ENCODE measurements at places on chromosomes 5 and 9. TPM values are rescaled to one million over a fixed set of nuclear protein-coding genes. Genes with fewer than 3 reads are reported as not detected.

Gene BTNL3
- total RNA-seq: not detected

Gene POLR3G
- total RNA-seq: 4.9 TPM

Gene PCDHAC1
- 0.51 TPM for total RNA-seq

Gene FBXL7
- 3.3 TPM for total RNA-seq

Gene ZBTB34
- total RNA-seq: 7.2 TPM

Gene RAD23B
- total RNA-seq: 156 TPM

Gene NSUN2
- total RNA-seq: 36.5 TPM

GRCh38 chr5:173317852-173318251, 10.4 kb downstream of the STC2 start:
- peaks cover 16% of the 10 kb centered on the region for H3K36me3 ChIP-seq
- no peak overlapping the region for H3K4me3 ChIP-seq
- no peak for DNase-seq
- H3K4me1 ChIP-seq: peaks cover 19% of the 10 kb centered on the region
- H3K27me3 ChIP-seq: no peaks in the 10 kb centered on the region

- H3K36me3 ChIP-seq: no peaks in the 10 kb centered on the region
- no peak for DNase-seq
- no peak overlapping the region for H3K27ac ChIP-seq
- no peaks in the 10 kb centered on the region for H3K27me3 ChIP-seq
- H3K4me1 ChIP-seq: peaks cover 2% of the 10 kb centered on the region
- no peak overlapping the region for H3K4me3 ChIP-seq
Measured at GRCh38 chr5:36576721-36577120, 29.7 kb upstream of the SLC1A3 start.

DNA sequence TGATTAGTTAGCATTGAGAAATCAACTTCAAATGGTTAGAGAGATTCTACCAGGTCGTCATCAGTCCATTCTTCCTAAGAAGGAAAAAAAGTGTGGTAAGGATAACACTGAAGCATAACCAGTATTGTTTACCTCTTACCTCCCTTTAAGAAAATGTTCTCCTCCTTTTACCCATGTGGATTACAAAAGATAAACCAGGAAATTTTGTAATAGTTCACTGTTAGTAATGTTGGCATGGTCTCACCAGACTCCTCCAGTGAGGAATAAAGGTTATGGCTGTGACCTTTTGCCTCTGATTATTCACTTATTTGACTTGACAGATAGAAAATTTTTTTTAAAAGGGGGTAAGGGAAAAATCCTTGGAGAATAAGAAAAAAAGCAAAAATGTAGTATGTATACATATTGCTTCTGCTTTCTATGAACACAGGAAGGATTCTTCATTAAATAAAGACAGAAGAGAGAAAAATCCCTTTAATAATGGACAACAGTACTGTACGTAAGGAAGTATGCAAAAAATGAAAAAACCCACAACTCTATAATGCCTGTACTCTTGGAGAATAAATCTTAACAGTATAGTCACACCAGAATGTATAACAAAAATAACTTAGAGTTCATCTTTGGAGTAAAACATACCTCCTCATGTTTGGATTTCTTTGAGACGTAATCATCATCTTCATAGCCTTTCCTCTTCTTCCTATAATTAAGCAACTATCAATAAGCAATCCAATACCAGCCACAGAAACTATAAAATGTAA, 18.1 kb downstream of the CCNH start:
- peaks cover 5% of the 10 kb centered on the region for H3K36me3 ChIP-seq
- peaks cover 28% of the 10 kb centered on the region for H3K4me1 ChIP-seq
- H3K4me3 ChIP-seq: no peak overlapping the region
- no peaks in the 10 kb centered on the region for H3K27me3 ChIP-seq
- peak overlapping the region; percentile 80 for H3K27ac ChIP-seq

DNA sequence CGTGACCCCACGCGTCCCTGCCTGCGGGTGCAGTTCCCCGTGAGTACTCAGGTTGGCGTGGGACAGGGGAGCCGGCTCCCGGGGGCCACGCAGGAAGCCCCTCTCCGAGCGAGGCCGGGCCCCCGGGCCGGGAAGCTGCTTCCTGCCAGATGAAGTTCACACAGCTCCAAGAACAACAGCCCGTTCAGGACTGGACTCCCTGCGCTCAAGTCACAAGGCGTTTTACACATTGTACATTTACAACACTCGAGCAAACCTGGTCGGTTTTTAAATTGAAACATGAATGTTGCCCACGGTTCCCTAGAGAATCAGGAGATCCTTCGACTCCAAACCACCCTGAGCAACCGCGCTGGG, 22.4 kb downstream of the SLC9A3 start:
- H3K36me3 ChIP-seq: no peaks in the 10 kb centered on the region
- peaks cover 11% of the 10 kb centered on the region for H3K27me3 ChIP-seq

DNA sequence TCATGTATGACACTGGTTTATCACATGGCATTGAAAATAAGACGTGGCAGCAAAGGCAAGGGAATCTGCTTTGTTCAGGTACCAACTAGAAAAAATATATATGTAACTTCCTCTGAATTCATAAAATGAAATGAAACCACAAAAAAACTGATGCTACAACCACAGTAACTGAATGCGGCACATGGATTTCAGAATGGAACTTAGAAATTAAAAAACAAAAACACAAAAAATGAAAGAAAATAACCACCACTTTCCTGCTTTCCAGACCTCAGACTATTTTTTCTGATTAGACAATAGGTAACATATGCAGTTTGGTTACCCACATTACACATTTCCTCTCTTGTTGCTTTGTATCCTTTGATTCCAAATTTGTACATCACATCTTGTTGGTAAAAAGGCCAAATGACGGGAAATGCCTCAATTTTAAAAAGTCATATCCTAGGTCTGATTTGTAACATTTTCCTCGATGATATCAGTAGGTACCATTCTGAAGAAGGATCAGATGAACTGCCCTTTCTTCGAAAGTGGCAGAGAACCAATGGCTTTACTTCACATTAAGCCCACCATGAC, 18.1 kb upstream of the PDCL start:
- no peaks in the 10 kb centered on the region for H3K4me1 ChIP-seq
- no peaks in the 10 kb centered on the region for H3K27me3 ChIP-seq
- peaks cover 4% of the 10 kb centered on the region for H3K36me3 ChIP-seq
- no peak for DNase-seq

DNA sequence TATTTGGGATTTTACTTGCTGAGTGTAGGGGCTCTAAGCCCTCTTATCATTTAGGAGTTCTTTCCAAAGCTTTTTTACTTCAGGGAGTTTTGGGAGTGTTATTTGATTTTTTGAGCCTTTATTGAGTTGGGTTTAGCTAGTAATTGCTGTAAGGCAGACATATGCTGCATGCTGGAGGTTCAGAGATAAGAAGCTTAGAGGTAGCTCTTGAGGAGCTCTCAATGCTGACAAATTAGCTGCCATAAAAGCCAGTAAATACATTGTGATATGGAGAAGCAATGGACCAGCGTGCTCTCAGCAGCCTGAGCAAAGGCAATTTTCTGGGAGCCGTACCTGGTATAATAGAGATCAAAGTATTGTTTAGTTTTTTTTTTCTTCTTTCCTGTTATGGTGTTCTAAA, 11.6 kb downstream of the ARHGEF28 start:
- no peak for DNase-seq
- no peaks in the 10 kb centered on the region for H3K27me3 ChIP-seq
- no peak overlapping the region for H3K4me3 ChIP-seq
- H3K4me1 ChIP-seq: peaks cover 4% of the 10 kb centered on the region
- H3K27ac ChIP-seq: no peak overlapping the region

GRCh38 chr5:95801532-95801931, 21.0 kb downstream of the GLRX start:
- H3K27me3 ChIP-seq: no peaks in the 10 kb centered on the region
- H3K4me3 ChIP-seq: no peak overlapping the region
- no peaks in the 10 kb centered on the region for H3K36me3 ChIP-seq
- no peaks in the 10 kb centered on the region for H3K4me1 ChIP-seq
- no peak overlapping the region for H3K27ac ChIP-seq

DNA sequence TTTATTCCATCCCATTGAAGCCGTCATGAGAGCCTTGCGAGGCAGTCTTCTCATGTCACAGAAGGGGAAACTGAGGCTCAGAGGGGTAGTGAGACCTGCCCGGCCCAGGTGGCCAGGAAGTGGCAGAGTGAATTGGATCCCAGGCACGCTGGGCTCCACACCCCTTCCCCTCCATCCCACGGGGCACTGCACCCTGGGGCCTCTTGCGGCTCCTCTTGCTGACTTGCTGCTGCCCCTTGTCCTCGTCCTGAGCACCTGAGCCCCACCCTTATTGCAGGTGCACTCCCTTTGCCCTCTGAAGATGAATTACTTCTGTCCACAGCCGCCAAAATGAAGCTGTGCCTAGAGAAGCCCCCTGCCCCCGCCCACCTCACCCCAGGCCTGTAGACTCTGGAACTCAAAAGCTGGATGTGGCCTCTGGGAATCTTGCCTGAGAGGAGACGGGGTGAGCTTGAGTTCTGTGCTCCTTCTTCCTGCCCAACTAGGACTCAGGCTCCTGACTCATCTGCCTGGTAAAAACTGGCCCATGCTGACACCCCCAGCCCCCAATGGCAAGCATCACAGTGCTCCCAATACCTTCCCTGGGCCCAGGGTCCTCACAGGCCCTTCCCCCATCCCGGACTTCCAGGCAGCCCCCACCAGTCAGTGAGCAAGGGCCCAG, 6.4 kb downstream of the NEURL1B start:
- H3K4me3 ChIP-seq: no peak overlapping the region
- no peaks in the 10 kb centered on the region for H3K36me3 ChIP-seq
- H3K27me3 ChIP-seq: no peaks in the 10 kb centered on the region

DNA sequence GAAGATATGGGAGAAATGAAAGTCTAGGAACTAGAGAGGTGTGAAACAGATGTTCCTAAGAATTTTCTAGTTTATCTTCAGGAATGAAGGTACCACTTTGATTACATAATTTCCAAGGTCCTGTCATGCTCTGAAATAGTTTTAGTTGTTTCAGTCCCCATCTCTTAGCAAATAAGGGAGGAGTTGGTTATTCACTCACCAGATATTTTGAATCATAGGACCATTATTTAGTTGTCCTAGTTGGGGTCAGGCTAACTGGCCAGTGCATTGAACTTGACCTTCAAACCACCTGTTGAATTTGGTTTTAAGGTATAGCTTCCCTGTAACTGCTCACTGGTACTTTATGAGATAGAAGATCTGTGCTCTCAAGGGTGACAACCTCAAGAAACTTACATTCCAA, 53.9 kb upstream of the TNFAIP8 start:
- no peak for DNase-seq
- H3K4me1 ChIP-seq: peaks cover 21% of the 10 kb centered on the region
- H3K27me3 ChIP-seq: no peaks in the 10 kb centered on the region
- peak overlapping the region; percentile 58 for H3K27ac ChIP-seq
- no peaks in the 10 kb centered on the region for H3K36me3 ChIP-seq

DNA sequence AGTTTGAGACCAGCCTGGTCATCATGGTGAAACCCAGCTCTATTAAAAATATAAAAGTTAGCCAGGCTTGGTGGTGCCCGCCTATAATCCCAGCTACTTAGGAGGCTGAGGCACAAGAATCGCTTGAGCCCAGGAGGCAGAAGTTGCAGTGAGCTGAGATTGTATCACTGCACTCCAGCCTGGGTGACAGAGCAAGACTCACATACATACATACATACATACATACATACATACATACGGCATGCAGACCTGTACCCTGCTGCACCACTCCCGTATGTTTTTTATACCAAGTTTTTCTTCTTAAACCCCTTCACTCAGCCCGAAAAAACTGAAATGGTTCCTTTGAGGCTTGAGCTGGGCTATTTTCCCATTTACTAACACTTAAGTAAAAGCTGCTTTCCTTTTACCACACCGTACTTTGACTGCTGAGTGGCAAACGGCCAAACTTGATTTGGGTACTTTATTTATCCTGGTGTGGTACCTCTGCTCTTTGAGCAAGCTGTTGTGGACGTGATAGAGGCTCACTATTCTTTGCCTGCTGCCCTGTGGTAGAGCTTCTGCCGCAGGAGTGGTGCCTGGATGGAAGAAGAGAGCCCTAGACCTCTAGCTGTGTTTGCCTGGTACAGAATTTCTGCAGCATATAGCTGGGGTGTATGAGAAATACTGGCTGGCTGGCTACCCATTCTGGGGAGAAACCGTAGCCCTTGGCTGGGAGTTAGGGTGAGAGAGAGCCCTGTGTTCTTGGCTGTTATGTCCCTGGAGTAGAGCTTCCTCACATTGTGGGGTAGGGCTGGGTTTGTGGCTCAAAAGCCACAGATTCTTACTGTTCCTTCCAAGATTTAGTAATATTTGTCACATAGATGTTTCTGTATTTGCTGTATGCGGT, 19.4 kb downstream of the IPO11 start:
- H3K36me3 ChIP-seq: no peaks in the 10 kb centered on the region
- no peak overlapping the region for H3K27ac ChIP-seq
- H3K4me1 ChIP-seq: no peaks in the 10 kb centered on the region
- H3K27me3 ChIP-seq: no peaks in the 10 kb centered on the region
- no peak overlapping the region for H3K4me3 ChIP-seq

- H3K27me3 ChIP-seq: no peaks in the 10 kb centered on the region
- peak overlapping the region; percentile 20 for H3K27ac ChIP-seq
- no peak overlapping the region for H3K4me3 ChIP-seq
- DNase-seq: no peak
Measured at GRCh38 chr5:171397190-171397589, 9.5 kb downstream of the NPM1 start.

GRCh38 chr9:86516564-86516963, 162.4 kb upstream of the TUT7 start:
- H3K4me3 ChIP-seq: no peak overlapping the region
- DNase-seq: no peak
- H3K36me3 ChIP-seq: no peaks in the 10 kb centered on the region
- no peaks in the 10 kb centered on the region for H3K27me3 ChIP-seq
- no peak overlapping the region for H3K27ac ChIP-seq

DNA sequence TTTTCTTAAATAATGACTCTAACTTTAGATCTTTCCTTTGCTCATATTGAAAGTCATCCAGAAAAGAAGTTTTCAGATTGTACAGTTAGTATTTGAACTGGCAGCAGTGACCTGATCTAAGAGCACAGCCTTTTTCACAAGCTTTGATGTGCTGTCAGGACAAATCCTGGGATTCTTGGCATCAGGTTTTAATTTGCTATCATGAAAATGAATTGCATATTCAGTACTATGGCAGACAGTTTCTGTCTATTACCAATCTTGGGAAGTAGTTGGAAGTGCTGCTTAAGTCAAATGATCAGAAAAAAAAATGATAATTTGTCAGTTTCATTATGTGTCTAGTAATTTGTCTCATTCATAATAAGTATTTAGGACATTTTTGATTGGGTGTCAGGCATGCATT, 925.6 kb upstream of the ARRDC3 start:
- H3K27ac ChIP-seq: no peak overlapping the region
- no peak overlapping the region for H3K4me3 ChIP-seq
- H3K36me3 ChIP-seq: no peaks in the 10 kb centered on the region

Measured in fibroblast of lung (primary cell).